ENCODE measurements at places on chromosomes 6 and 20.

DNA sequence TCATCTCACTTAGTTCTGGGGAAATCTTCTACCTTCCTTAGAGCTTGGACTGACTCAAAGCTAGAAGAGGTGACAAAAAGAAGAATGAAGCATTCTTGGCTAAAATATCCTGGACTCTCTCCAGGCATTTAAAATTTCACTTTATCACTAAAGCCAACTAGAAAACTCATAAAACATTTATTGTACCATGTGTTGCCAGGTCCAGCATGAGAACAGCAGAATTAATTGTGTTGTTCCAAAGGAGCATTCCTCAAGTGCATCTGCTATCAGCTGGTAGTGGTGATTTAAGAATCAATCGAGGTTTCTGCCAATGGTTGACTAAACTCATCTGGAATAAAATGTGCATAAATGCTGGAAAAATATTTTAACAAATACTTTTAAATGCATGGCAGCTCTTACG, 147.3 kb upstream of the SSTR4 start:
- no peak for DNase-seq

GRCh38 chr6:118263921-118264486, 284.1 kb upstream of the PLN start:
- DNase-seq = peak; percentile 14

DNA sequence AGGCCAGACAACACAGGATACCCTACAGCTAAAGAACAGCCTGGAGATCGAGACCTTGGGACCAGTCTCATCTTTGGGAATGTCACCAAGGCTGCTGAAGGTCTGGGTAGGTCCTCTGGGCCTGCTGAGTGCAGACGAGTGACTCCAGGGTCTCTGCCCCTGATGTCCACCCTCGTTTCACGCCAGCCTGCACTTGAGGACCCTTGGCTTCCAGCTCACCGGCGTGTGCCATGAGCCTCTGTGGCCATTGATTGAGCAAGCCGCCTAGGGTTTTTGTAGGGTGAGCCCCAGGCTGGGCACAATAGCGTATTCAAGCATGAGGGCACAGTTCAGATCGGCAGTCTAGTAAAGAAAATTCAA, 4.3 kb downstream of the BPHL start:
- no peak for DNase-seq

DNA sequence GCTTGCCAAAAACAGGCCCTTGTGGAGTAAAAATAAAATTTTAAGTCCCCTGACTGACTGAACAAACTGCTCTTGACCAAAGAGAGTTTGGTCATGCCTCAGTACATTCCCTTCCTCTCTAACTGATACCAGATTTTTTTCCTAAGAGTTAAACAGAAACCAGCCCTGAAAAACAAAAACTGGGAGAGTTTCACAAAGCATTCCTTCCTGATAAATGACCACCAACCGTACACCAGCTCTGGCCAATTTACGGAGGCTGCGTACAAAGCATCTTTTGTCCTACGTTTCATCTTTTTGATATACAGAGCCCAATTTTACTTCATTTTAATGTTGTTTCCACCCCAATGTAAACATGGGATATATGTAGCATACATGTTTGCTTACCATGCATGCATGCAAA, 477.4 kb upstream of the HTR1E start:
- no peak for DNase-seq

Data from hippocampal formation (tissue), 2 donors.